ENCODE measurements at places on chromosomes 7 and 10.

GRCh38 chr10:31583293-31583692 lies 264.3 kb downstream of the ZEB1 start:
- no peak for DNase-seq

GRCh38 chr10:9825491-9826018 lies 1192.1 kb upstream of the CELF2 start:
- no peak for DNase-seq

GRCh38 chr10:22251751-22252223 lies 34.0 kb upstream of the EBLN1 start:
- DNase-seq = no peak

- DNase-seq = no peak
These were observed 3.1 kb upstream of the ZNF12 start for GRCh38 chr7:6709808-6710207.

GRCh38 chr7:41699516-41699915 lies 3.4 kb downstream of the INHBA start:
- no peak for DNase-seq

DNA sequence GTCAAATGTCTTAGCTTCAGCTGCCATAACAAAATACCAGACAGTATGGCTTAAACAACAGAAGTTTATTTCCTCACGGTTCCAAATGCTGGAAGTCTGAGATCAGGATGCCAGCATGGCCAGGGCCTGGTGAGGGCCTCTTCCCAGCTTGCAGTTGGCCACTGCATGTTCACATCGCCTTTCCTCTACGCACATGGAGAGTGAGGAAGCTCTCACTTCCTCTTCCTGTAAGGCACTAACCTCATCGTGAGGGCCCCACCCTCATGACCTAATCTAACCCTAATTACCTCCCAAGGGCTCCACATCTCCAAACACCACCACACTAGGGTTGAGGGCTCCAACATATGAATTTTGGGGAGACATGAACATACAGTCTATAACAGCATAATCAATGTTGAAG lies 14.4 kb downstream of the ZNF33B start:
- no peak for DNase-seq

- DNase-seq = no peak
These were observed 96.0 kb downstream of the GSAP start for GRCh38 chr7:77320137-77320536.

- no peak for DNase-seq
These were observed 29.5 kb upstream of the EBF3 start for GRCh38 chr10:129993621-129994020.

DNA sequence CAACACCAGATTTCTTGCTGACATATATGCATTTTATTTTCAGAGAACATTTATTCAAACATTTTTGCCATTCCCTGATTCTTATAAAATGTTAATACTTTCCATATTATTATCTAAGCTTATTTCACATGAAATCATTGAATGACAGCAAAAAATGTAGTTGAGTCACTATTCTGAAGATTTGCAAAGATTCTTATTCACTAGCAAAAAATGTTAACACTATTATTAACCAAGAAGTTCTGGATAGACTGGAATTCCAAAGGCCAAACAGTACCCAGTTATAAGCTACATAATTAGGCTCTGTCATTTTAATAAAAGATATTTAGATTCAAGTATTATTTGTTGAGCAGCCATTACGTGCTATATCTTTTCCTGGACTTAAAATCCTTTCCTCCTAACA lies 4.3 kb downstream of the GSTO2 start:
- DNase-seq = no peak

DNA sequence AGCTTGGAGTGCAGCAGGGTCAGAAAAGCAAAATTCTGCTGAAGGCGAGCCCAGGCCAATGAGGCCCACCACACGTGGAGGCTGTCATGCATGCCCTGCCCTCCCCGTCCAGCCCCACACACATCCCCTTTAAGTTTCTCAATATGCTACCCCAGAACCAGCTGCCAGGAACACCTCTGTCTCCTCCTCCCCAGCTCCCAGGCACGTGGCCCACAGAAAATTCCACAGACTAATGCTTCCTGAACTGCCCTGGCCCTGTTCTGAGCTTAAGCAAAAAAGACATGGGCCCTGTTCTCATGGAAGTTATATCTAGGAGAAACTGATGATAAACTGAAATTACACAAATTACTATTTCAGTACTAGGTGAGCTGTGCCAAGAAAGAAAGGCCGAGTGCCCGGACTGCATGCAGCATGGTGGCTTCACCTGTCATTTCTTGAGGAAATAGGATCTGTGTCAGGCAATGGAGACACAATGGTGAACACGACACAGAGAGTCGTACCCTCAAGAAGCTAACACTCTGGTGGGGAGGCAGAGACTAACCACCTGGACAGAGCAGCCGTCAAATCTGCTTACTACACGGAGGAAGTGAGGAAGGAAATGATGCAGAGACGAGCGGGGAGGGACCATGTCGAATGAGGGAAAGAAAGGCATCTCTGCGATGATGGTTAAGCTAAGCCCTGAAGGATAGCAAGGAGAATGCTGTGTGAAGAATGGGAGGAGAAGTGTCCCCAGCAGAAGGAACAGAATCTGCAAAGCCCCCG lies 44.5 kb downstream of the PODXL start:
- no peak for DNase-seq

- DNase-seq = no peak
These were observed 237.7 kb upstream of the LRRN3 start for GRCh38 chr7:110853263-110853662.

GRCh38 chr10:72814099-72814790 lies 79.3 kb upstream of the OIT3 start:
- DNase-seq = no peak

DNA sequence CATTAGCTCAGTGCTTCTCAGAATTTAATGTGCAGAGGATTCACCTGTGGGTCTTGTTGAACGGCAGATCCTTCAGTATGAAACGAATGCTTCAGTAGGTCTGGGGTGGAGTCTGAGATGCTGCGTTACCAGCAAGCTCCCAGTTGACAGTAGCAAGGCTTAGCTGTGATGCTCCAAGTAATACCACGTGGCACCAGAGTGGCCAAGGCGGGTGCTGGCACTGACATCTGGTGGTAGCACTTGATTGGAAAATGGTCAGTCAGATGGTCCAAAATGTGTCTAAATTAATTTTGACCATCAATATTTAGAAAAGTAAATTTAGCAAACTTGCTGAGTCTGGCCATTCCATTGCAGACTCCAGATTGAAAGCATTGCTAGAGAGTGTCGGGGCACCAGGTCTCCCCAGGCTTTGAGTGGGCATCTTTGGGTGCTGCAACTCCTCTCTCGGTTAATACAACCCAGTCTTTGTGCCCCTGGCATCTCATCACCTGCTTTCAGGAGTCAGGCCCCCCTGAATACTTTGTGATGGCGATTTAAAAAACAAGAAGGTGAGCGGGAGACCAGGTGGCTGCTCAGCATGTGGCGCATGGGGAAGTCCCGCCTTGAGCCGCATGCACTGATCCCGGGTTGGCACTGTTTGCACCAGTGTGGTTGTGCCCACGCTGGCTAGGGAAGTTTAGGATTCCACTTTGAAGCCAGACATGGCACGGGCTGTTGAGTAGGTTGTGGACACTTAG lies 130.1 kb downstream of the NT5C2 start:
- DNase-seq = no peak

DNA sequence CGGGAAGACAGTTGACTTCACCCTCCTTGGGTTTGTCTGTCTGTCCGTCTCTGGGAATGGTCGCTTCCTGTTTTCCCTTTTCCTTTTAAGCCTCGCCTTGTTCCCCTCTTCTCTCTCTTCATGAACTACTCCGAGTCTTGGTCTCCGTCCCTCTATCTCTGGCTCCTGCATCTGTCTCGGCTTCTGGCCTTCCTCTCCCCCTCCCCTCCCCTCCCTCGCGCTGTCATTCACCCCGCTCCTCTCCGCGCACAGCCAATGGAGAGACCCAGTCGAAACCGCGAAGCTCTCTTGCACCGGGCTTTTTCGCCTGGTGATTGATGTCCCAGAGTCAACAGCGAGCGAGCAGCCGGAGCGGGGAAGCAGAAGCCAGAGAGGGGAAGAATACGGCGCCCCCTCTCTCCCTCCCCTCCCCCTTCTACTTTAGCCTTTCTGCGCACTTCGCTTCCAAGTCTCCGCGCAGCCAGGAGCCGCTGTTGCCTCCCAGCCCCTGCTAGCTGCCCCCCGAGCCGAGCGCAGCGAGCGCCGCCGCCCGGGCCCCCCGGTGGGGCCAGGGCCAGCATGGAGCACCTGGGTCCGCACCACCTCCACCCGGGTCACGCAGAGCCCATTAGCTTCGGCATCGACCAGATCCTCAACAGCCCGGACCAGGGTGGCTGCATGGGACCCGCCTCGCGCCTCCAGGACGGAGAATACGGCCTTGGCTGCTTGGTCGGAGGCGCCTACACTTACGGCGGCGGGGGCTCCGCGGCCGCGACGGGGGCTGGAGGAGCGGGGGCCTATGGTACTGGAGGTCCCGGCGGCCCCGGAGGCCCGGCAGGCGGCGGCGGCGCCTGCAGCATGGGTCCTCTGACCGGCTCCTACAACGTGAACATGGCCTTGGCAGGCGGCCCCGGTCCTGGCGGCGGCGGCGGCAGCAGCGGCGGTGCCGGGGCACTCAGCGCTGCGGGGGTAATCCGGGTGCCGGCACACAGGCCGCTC lies at the start of gene TLX1:
TSS of gene TLX1 (plus strand) at position 317 of the 978 bp plus-strand sequence. CDS start at position 559, 242 bp downstream.
- DNase-seq = no peak

GRCh38 chr7:13986208-13986607 lies 3.3 kb downstream of the ETV1 start:
- no peak for DNase-seq

GRCh38 chr7:113968713-113969112 lies 49.9 kb upstream of the PPP1R3A start:
- no peak for DNase-seq

DNA sequence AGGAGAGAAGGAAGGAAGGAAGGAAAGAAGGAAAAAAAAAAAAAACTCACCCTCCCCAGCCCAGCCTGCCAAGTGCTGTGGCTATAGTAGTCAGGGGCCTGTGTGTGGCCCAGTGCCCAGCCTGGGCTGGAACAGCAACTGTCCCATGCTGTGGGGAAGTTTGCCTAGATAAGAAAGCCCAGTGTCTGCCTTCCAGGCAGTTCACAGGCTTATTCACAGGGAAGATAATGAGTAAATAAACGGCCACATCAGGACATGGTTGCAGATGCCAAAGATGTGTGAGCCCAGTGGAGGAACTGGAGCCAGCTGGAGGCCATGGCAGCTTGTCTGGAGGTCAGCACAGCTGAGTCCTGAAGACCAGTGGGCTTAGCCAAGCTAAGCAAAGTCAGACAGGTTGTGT lies 132.4 kb upstream of the FOXK1 start:
- DNase-seq = no peak

DNA sequence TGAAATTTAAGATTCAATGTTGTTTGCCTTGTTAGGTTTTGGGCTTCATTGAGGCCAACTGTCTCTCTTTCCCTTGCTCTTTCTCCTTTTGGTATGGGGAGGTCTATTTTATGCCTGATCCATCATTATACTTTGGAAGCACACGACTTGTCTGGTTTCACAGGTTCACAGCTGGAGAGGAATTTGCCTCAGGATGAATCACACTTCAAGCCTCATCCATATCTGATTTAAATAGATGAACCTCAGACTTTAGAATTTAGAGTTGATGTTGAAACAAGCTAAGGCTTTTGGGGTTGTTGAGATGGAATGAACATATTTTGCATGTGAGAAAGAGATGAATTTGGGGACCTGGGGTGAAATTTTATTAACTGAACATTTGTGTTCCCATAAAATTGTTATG lies 150.5 kb upstream of the IGFBP3 start:
- DNase-seq = no peak

DNA sequence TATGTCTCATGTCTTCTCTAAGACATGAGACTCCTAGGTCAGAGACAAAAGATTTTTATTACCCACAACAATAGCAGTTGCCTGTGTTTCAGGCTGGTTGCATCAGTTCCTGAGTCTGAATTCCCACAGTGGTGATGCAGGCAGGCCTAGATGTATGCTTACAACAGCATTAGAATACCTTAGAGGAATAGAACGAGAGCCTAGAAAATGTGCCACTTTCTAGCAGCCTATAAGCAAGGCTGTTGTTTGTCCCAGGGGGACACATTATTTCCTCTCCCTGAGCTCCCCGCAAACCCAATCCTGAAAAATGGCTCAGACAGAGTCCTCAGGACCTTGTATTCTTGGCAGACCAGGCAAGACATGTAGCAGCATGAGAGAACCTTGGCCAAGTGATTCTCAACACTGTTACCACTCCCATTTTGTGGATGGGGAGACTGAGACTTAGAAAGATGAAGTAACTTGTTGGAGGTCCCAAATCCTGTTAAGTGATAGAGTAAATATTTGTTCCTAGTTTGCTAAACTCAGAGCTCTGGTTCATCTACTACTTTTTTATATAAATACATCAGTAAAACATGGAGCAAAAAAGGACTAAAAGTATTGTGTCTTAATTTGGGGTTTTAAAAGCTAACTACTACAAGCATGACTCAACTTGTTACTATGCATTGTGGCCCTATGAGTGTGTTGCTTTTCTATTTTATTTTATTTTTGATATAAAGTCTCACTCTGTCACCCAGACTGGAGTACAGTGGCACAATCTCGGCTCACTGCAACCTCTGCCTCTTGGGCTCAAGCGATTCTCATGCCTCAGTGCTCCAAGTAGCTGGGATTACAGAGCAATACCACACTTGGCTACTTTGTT lies 14.2 kb downstream of the VTI1A start:
- no peak for DNase-seq

GRCh38 chr10:78362406-78363022 lies 328.9 kb downstream of the RPS24 start:
- DNase-seq = no peak

- no peak for DNase-seq
These were observed 14.5 kb downstream of the OR9A2 start for GRCh38 chr7:143012409-143012808.

- no peak for DNase-seq
These were observed 6.6 kb downstream of the CREB5 start for GRCh38 chr7:28418966-28419365.

DNA sequence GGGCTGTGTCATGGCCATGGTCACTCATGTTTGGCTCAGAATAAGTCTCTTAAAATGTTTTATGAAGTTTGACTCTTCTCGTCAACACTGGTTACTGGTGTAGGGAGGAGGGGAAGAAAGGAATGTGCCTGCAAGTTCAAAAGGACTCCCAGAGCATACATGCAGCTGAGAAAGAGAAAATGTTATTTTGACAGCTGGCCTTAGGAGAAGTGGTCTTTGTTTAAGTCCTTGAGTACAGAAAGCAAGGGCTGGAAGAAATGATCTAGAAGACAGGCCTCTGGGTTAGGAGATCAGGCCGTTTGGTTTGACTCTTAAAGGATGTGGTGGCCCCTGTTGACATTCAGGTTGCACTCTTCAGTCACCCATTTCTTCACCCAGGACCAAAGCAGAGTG lies 245.5 kb downstream of the REEP3 start:
- no peak for DNase-seq

Measured in esophagus squamous epithelium (tissue), 5 donors.